ENCODE measurements at places on chromosomes 4 and X. TPM values are rescaled to one million over a fixed set of nuclear protein-coding genes. Genes with fewer than 3 reads are reported as not detected.
A peak's percentile ranks its signal among the peaks of the same experiment; 100 is the strongest.

- no peak overlapping the region for H3K27ac ChIP-seq
- H3K36me3 ChIP-seq = peaks cover 11% of the 10 kb centered on the region
- H3K27me3 ChIP-seq = peaks cover 3% of the 10 kb centered on the region
- H3K4me3 ChIP-seq = peak overlapping the region; percentile 85
- peaks cover 14% of the 10 kb centered on the region for H3K4me1 ChIP-seq
Observed at GRCh38 chrX:102517326-102517725, 787 bp upstream of the TMSB15A start.

CCNB3 gene
- total RNA-seq = 0.75 TPM

PWWP3B gene
- total RNA-seq = 1.4 TPM

DNA sequence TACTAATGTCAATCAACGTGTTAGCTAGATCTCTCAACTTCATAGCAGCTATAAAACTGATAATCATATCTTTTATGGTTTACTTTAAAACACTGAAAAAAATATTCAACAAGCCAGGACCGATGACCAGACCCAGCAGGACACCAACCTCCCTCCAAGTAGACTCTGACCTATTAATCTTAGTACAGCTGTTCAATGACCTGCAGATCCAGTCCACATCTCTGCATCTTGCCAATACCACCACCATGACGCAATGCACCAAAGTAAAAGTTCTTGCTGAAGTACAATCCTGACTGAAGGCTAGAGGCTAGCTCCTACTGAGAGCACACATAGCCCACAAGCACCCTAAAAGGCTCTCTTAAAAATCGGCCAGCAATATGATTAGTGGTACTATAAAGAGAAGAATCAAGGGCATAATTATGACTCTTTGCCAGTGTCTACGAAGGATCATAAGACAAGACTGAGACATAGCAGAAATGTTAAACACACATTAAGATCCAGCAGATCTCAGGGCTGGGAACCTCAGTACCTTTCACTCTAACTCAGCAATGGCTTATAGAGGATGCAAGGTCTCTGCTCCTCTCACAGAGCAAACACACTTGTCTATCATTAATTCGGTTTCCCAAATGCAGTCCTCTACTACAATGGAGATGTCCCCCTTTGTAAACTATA is 7.6 kb downstream of the MED14 start:
- no peak overlapping the region for H3K4me3 ChIP-seq
- H3K36me3 ChIP-seq = peaks cover 8% of the 10 kb centered on the region
- no peak for DNase-seq
- no peaks in the 10 kb centered on the region for H3K27me3 ChIP-seq
- peaks cover 18% of the 10 kb centered on the region for H3K4me1 ChIP-seq

NIPAL1 gene
- 21.1 TPM for total RNA-seq

- H3K4me1 ChIP-seq = peaks cover 3% of the 10 kb centered on the region
- no peaks in the 10 kb centered on the region for H3K36me3 ChIP-seq
- H3K4me3 ChIP-seq = no peak overlapping the region
- no peak overlapping the region for H3K27ac ChIP-seq
- no peak for DNase-seq
Observed at GRCh38 chr4:18847249-18847890, 825.8 kb upstream of the LCORL start.

RAB40A gene
- 0.89 TPM for total RNA-seq

DNA sequence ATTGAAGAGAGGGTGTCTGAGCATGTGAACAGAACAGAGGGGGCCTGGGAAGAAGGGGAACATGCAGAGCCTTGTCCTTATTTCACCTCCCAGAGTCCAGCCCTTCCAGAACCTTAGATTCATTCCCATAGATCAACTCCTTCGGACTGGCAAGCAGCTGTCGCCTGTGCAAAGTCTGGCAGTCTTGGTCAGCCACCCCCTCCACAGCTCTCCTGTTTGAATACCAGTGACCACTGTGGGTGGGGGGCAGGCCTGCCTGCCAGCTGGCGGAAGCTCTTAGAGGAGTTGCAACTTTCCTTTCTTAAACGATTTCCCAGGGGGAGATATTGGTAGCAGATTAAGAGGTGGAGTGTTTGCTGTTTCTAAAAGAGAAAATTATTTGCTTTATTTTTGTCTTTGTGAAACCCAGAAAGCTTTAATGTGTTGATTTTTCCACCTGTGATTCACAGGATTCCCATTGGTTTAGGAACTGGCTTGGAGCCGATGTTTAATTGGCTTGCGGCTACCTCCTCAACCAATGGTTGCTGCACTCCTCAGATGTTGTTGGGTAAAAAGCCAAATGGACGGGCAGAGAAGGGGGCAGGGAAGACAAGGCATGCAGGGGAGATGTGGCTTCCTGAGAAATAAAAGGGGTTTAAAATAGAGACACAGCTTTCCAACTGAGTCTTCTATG is 62.2 kb upstream of the PRPS1 start:
- H3K36me3 ChIP-seq = no peaks in the 10 kb centered on the region
- peak; percentile 16 for DNase-seq
- peak overlapping the region; percentile 90 for H3K27ac ChIP-seq

GRIA2 gene
- total RNA-seq = 2.3 TPM

SYTL5 gene
- 9.7 TPM for total RNA-seq

- DNase-seq = no peak
- no peaks in the 10 kb centered on the region for H3K36me3 ChIP-seq
- H3K27ac ChIP-seq = no peak overlapping the region
Observed at GRCh38 chr4:110248831-110249253, 50.4 kb upstream of the ELOVL6 start.

DNA sequence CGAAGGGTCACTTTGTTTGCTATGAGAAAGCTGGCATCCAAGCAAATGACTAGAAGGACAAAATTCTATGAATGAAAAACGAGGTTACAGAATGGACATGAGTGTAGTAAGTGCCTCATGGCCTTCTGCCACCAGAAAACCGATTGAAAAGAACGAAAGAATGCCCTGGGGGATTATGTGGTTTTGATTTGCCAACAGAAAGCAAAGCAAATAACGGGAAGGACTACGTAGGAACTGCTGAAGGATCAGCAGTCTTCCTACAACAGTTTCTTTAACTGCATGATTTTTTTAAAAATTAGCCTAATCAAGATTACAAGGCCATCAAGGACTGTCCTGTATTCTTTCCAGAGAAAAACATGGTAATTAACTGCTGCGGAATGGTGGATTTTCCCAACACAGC is 50.6 kb downstream of the NRK start:
- H3K36me3 ChIP-seq = no peaks in the 10 kb centered on the region
- H3K27ac ChIP-seq = no peak overlapping the region
- no peak for DNase-seq
- H3K27me3 ChIP-seq = no peaks in the 10 kb centered on the region

DNA sequence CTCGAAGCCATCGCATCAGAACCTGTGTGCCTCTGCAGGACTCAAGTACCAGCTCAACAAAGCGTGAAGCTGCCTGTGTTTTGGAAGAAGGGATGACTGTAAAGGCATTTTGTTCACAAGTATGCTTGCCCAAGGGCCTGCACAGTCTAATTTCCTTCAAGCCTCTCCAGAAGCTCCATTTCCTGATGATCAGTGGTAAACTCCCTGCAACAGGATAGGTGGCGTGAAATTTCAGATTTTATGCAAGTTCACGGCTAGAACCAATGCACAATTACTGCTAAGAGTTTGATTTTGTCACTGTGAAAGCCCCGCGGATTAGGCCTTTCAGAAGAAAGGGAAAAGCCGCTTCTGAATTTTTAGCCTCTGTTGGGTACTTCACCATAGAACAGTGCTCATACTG is 89.2 kb upstream of the TAPT1 start:
- H3K36me3 ChIP-seq = no peaks in the 10 kb centered on the region
- H3K27ac ChIP-seq = no peak overlapping the region
- no peak for DNase-seq
- H3K27me3 ChIP-seq = no peaks in the 10 kb centered on the region

- no peak overlapping the region for H3K27ac ChIP-seq
- peak overlapping the region; percentile 71 for H3K4me3 ChIP-seq
- peaks cover 1% of the 10 kb centered on the region for H3K4me1 ChIP-seq
- H3K36me3 ChIP-seq = no peaks in the 10 kb centered on the region
- DNase-seq = peak; percentile 40
- peaks cover 27% of the 10 kb centered on the region for H3K27me3 ChIP-seq
Observed at GRCh38 chr4:118033148-118034052, 886 bp upstream of the NDST3 start.

- no peak overlapping the region for H3K27ac ChIP-seq
- no peaks in the 10 kb centered on the region for H3K36me3 ChIP-seq
- H3K27me3 ChIP-seq = no peaks in the 10 kb centered on the region
- H3K4me1 ChIP-seq = no peaks in the 10 kb centered on the region
- DNase-seq = no peak
Observed at GRCh38 chrX:47327902-47328301, 42.5 kb upstream of the ZNF157 start.

DNA sequence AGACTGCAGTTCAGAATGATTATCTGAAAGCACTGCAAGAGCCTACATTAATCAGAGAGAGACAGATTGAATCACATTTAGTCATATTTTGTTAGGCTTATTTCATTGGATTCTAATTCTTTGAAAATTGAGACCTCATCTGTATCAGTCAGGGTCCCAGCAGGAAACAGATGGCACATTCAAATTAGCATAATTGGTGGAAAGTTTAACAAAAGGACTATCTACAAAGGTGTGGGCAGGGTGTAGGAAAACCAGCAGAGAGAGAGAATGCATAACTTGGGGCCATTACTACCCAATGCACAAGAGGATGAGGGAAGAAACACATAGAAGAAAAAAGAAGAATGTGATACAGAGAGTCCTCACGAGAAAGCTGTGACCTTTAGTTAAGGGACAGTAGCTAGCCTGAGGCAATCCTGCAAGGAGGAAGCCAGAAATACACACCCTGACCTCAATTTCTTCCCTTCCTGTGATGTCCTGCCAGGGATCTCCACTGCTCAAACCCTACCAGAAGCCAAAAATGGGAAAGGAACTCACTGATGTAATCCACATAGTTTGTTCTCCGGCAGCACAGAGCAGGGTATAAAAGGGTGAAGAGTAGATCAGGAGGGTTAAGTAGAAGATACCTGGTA is 17.7 kb upstream of the XKRX start:
- H3K4me3 ChIP-seq = no peak overlapping the region
- no peak for DNase-seq
- peaks cover under 1% of the 10 kb centered on the region for H3K4me1 ChIP-seq
- H3K27me3 ChIP-seq = no peaks in the 10 kb centered on the region
- H3K36me3 ChIP-seq = no peaks in the 10 kb centered on the region

SULT1E1 gene
- total RNA-seq = 15.3 TPM

DNA sequence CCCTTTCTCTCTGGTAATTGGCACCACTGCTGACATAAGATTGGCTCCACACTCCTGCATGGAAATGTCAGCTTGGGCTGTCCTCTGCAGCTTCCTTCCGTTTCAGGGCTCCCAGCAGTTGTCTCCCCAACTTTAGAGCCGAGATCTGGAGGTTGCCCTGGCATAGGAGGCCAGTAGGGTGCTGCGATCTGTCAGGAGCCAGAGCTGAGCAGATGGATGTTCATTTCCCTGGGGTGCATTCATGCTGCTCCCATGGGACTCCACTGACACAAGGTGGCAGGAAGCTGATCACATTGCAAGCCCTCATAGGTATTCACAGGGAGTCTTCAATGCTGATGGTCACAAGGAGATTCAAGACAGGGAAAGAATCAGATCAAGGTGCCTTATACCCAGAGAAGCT is 116.6 kb upstream of the RAI2 start:
- H3K4me1 ChIP-seq = no peaks in the 10 kb centered on the region
- H3K27me3 ChIP-seq = no peaks in the 10 kb centered on the region
- no peak overlapping the region for H3K27ac ChIP-seq

- H3K36me3 ChIP-seq = no peaks in the 10 kb centered on the region
- H3K27me3 ChIP-seq = peaks cover 5% of the 10 kb centered on the region
- DNase-seq = no peak
- H3K27ac ChIP-seq = no peak overlapping the region
- peaks cover 2% of the 10 kb centered on the region for H3K4me1 ChIP-seq
- H3K4me3 ChIP-seq = no peak overlapping the region
Observed at GRCh38 chrX:153365670-153366069, 31.7 kb downstream of the ZNF275 start.

IL21 gene
- not detected for total RNA-seq

GRCh38 chr4:139846766-139847165 is 181.1 kb downstream of the MGST2 start:
- H3K27ac ChIP-seq = no peak overlapping the region
- DNase-seq = no peak
- no peak overlapping the region for H3K4me3 ChIP-seq
- H3K27me3 ChIP-seq = no peaks in the 10 kb centered on the region
- H3K36me3 ChIP-seq = no peaks in the 10 kb centered on the region
- H3K4me1 ChIP-seq = peaks cover 48% of the 10 kb centered on the region

- H3K4me3 ChIP-seq = no peak overlapping the region
- no peaks in the 10 kb centered on the region for H3K36me3 ChIP-seq
- H3K27me3 ChIP-seq = no peaks in the 10 kb centered on the region
- no peaks in the 10 kb centered on the region for H3K4me1 ChIP-seq
- DNase-seq = no peak
- H3K27ac ChIP-seq = no peak overlapping the region
Observed at GRCh38 chrX:38192007-38192810, 28.5 kb downstream of the SRPX start.

DNA sequence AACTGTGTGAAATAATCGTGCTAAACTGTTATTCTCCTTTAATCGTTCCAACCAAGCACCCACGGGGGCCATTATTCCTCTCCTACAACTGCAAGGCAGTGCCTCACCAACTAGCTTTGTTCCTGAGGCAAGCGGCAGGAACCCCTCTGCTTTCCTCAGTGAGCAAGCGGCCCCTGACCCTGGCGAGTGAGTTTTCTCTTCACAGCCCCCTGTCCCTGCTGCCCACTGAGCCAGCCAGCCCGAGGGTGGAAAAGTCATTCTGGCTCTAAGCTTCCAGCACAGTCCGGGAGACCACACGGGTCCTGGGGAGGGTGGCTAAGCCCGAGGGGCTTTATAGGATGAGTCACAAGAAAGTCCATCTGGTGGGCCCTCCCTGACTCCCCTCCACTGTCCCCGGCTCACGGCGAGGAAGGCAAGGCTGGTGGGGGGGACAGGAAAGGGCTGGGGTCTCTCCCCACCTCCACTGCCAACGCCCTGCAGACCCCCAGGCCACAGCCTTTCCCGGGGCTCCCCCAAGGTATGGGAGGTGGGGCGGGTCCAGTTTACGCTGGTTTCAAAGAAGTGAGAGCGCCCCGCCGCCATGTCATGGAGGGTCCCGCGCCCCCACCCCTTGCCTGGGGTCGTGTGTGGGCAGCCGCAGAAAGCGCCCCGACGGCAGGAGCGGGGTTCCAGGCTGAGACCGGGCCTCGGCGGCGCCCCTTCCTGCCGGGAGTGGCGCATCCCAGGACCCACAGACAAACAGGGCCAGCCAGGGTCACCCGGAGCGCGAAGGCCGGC is 45.0 kb downstream of the CPLX1 start:
- H3K4me3 ChIP-seq = peak overlapping the region; percentile 83
- H3K27me3 ChIP-seq = peaks cover 13% of the 10 kb centered on the region
- DNase-seq = no peak
- peak overlapping the region; percentile 94 for H3K27ac ChIP-seq
- H3K36me3 ChIP-seq = peaks cover 23% of the 10 kb centered on the region

DNA sequence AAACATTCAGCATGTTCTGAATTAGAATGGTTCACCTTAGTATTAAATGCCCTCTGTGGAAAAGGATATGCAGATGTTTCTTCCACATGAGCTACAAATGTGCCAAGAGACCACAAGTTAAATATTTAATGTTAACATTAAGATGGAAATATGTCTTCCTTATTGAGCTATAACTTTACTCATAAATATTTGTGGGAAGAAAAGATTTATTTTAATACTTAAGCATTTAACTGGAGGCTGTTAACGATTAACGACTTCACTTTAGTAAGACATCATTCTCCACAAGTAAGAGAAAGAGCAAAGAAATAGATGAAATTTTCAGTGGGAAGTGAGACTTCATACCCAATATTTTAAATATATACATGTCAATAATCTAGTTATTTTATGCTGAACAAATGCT is 1046.0 kb upstream of the GRID2 start:
- H3K27ac ChIP-seq = no peak overlapping the region
- H3K4me1 ChIP-seq = no peaks in the 10 kb centered on the region
- H3K36me3 ChIP-seq = peaks cover 1% of the 10 kb centered on the region
- H3K4me3 ChIP-seq = no peak overlapping the region
- no peaks in the 10 kb centered on the region for H3K27me3 ChIP-seq
